GM10248 (cell line): ENCODE measurements at places on chromosomes 11 and 22.

GRCh38 chr11:72681226-72682153, 7.3 kb upstream of the PDE2A start:
- DNase-seq: no peak

GRCh38 chr11:72009156-72009555, 10.4 kb downstream of the IL18BP start:
- DNase-seq: no peak

DNA sequence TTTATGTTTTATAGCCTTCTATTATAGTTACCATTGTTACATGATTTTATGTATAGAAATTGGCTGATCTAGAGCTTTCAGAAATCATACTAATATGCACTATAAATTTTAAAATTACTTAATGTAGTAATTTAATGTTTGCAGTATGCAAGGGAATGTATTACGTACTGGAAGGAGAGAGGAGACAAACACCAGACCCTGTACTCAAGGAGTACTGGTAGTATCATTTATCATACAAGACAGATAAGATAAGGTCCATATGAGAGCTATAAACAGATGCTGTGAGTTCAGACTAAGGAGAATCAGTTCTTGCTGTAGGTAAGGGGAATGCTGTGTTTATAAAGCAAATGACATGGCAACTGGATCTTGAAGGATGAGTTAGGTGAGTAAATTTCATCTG, 765 bp downstream of the BCO2 start:
- no peak for DNase-seq

- peak; percentile 88 for DNase-seq
Measured at GRCh38 chr11:64334764-64335735, 5.0 kb upstream of the CCDC88B start.

- DNase-seq: no peak
Measured at GRCh38 chr22:29886596-29886995, 3.6 kb downstream of the MTMR3 start.

GRCh38 chr11:131311776-131312514, 58.5 kb upstream of the NTM start:
- no peak for DNase-seq

DNA sequence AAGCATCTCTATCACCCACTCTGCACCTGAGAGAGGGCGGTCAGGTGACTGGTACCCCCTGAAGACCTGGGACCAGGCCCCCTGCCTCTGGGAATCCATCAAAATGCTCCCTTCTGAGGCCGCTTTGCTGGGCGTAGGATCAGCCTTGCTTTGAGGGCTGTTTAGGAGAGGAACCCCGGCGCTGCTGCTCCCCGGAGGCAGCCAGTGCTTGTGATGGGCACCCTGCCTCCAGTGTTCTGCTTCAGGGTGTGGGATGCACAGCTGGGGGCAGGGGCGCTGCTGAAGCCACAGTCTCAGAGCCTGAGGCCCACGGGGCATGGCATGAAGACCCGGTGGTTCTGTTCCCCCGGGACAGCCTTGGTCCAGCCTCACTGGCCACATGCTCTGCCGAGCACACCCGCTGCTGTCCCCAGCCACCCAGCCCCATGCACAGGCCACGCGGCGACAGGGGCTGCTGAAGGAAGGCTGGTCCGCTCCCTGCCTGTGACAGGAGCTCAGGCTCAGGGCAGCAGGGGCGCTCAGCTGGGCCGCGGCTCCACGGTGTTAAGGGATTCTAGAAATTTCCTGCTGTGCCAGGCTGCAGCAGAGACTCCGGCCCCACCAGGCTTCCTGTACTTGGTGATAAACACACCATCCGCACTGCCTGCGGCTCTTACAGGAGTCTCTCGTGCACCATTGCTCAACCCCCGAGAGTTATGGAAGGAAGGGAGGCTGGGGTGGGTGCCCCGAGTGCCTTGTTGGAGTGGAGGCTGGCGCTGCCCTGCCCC, 91.0 kb downstream of the KCNQ1 start:
- DNase-seq: no peak

GRCh38 chr11:75654314-75654713, 14.5 kb downstream of the MAP6 start:
- DNase-seq: peak; percentile 56

DNA sequence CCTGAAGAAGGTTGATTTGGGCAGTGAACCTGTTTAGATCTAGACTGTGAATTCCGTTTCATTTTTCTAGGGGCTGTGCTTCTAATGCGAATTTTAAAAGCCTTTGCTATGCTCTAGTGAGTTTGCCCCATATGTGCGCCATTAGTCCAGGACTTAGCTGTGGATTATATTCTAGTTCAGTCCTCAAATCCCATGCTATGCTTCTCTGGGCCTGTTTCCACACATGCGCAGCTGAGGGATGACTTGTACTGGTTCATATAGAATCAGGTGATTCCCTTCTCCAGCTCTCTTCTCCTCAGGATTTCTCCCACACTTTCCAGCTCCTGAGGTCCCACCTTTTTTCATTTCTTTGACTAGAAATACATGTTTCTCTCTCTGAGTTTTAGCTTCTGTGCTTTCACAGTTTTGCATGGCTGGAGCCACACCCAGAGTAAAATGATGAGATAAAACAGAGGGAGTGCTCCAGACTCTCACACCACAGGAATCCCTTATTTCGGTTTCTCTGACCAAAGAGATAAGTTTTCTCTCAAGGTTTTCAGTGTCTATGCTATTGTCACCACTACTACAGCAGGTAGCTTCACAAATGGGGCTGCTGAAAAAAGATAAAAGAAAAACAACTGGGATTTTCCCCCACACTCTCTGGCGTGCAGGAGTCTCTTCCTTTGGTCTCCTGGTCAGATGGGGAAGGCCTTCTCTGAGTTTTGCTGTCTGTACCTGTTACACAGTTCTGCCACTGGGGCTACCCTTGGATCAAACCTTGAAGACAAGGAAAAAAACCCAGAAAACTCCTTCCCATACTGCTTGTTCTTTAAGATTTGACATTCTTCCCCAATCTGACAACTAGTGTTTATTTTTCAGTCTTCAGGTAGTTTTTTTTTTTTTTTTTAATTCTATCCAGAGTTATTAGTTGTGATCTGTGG, 96.2 kb upstream of the TEAD1 start:
- DNase-seq: no peak

DNA sequence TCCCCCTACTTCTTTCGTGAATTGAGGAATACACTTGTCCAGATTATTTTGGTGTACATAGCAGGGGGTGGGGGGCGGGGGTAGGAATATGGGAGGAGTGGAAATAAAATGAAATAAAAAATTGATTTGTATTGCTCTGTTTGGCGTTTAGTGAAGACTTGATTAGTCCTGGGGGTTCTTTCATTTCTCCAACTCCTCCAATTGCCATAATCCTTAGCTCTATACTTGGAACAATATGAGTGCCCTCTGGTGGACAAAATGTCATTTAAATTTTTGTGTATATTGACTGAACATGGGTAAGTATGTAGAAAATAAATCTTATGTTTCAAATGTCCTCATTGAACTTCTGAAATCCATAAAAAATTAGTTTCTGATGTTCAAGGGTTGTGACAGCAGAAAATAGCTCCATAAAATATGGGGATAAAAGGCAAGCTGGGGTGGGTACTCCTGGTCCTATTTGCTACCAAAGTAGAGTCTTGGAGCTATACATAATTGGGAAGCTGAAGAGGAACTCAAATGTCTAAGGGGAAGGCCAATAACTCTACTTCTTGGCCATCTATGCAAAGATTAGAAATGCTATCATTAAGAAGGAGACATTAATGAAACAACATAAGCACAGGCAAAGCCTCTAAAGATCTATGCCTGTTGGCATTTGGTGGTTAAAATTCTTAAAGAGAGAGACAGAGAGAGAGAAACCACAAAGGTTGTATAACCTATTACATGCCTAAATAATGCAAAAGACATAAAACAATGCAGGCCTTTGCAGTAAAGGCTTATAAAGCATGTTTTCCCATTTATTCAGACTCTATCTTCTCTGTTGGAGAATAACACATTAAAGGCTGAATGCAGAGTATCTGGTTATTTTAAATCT, 421.6 kb downstream of the METTL15 start:
- peak; percentile 13 for DNase-seq

- no peak for DNase-seq
Measured at GRCh38 chr22:21098099-21098671, 52.4 kb downstream of the LRRC74B start.

DNA sequence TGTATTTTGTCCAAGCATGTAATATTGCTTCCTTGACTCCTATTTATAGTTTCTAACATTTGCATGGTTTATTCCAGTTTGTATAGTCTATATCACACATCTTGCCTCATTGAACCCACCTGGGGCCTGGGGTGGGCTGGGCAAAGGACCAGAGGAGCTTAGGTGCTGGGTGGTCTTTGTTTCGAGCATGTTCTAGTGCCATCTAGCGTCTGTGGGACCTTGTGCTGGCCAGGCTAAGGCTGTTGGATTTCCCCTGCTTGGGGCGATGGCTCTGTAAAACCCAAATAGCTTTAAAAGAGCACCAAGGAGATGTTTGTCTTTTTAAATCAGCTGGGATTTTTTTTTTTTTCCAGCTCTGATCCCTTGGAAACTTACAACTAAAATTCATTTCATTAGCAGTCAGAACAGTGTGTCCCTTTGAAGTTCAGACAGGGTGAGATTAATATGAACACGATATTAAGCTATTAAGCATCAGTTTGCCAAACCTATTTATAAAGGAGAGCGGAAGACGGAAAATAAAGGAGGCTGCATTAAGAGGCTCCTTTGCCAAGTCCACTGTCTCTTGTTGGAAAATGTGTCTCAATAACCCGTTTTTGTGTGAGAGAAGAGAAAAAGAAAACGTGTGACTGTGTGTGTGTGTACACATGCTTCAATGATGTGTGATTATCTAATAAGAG, 157.4 kb downstream of the COMMD9 start:
- DNase-seq: peak; percentile 45

DNA sequence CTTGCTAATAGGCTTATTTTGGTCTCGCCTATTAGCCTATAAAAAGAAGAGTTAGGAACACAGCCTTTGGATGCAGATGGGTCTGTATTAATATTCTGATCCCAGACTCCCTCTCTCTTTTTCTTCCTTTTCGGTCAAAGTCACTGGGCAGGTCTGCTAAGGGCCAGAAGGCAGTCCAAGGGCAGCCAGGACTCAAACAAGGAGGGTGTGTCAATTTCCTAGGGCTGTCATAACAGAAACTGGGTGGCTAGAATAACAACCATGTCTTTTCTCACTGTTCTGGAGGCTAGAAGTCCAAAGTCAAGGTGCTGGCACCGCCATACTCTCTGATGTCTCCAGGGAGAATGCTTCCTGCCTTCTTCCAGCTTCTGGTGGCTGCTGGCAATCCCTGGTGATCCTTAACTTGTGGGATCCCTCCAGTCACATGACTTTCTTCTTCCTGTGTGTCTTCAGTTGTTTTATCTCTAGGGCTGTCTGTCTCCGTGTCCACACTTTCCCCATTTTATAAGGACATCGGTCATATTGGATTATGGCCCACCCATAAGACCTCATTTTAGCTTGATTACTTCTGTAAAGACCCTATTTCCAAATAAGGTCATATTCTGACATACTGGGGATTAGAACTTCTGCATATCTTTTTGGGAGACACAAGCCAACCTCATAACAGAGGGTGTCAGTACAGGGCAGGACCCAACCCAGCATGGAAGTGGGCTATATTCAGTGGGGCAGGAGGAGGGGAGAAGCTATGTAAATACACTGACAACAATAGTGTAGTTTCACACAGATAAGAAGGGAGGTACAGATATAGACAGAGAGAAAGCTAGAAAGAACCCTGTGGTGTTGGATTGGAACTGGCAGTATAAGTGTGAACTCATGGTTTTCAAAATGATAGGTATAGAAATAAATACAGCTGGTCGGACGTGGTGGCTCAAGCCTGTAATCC, 5.9 kb upstream of the CSF2RB start:
- DNase-seq: no peak

GRCh38 chr22:29478326-29479276, 1.4 kb upstream of the NEFH start:
- DNase-seq: no peak

- no peak for DNase-seq
Measured at GRCh38 chr11:118552341-118552740, 13.4 kb downstream of the IFT46 start.

GRCh38 chr11:35288309-35288708, 131.0 kb downstream of the SLC1A2 start:
- no peak for DNase-seq

DNA sequence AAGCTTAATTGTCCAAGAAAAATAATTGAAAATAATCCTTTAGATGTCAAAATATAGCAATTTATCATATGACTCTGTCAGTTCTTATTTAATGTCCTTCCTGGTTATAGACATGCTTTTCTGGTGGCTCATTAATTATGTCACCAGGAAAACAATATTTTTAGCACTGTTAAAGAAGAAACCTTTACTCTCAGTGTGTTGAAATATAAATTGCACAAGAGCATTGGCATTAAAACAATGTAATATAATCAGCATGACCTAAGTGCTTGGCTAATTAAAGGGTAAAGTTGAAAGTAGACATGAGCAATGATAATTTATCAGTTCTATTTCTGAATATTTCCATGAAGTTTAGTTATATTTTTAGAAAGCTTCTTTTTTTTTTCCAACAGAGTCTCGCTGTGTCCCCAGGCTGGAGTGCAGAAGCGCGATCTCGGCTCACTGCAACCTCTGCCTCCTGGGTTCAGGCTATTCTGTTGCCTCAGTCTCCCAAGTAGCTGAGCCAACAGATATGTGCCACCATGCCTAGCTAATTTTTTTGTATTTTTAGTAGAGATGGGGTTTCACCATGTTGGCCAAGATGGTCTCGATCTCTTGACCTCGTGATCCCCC, 232.3 kb downstream of the JRKL start:
- no peak for DNase-seq

DNA sequence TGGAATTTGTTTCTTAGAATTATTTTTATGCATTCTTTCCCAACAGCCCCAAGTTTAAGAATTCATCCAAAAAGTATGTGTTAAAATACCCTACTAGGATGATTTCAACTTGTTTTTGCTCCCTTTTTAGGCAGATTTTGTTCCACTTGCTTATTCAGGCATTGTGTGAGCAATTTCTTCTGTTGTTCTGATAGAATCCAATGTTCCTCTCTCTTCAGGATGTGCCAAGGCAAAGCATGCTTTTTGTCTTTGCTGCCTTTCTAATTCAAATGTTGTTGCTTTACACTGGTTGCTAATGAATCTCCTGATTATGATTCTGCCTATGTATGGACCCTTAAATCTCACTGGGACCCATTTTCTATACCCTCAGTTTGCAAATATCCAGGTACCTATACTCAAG, 131.2 kb upstream of the ARHGAP42 start:
- DNase-seq: no peak

GRCh38 chr11:45411228-45411946, 125.2 kb upstream of the SYT13 start:
- no peak for DNase-seq

DNA sequence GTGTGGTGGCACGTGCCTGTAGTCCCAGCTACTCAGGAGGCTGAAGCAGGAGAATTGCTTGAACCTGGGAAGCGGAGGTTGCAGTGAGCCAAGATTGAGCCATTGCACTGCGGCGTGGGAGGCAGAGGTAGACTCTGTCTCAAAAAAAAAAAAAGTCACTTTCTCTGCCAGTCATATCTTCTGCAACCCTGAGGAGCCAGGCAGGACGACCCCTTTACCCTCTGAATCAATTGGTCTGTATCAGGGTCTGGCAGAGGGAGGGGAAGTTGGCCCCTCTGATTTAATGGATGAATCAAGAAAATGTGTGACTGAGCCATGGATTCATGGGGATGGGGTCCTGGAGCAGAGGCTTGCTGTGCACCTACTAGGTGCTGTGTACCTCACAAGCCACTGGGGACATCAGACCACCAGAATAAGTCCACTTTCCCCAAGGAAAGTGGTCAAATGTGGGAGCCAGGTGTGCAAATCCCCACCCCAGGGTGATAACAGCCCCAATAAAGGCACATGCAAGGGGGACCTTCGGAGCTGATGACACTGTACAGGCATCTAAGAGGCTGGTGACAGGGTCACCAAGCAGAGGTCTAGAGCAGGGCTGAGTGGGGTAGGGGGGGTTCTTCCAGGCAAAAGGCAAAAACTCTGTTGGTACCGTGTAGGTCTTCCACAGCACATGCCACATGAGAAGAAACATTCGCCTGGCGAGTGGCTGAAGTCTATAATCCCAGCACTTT, 29.0 kb downstream of the TXN2 start:
- DNase-seq: no peak
